ENCODE measurements at places on chromosomes 7 and 10.

DNA sequence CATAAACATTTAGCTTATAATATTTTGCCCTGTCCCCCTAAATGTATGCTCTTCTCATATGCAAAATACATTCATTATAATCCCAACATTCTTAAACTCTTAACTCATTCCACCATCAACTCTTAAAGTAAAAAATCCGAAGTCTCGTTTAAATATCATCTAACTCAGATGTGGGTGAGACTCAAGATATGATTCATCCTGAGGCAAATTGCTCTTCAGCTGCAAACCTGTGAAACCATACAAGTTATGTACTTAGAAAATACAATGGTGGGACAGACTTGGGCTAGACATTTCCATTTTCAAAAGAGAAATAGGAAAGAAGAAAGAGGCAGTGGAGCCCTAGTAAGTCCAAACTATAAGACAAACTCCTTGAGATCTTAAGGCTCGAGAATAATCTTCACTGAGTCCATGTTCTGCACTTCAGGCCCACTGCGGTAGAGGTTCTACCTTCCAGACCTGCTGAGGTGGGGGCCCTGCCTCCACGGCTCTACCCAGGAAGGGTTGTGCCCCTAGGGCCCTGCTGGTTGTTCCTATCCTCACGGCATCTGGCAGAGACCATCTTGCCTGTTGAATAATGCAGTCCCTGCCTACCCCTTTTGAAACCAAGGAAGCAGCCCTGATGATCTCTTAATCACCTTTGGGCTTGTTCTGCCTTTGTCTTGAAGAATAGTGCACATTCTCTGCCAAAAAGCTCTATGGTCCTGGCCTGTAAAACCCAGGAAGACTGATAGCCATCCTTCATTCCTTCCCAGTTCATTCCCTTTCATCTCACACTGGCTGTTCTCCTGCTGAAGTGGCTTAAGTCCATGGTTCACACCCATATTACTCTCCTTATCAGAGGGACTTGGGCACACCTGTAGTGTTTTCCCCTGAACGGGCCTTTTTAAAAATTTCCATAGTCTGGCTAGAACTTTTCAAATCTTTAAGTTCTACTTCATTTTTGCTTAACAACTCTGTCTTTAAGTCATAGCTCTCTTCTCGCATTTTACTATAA lies 37.3 kb downstream of the INPP5F start:
- peak; percentile 38 for DNase-seq

- DNase-seq = peak; percentile 98
Measured at GRCh38 chr7:151727579-151728285, 149.2 kb downstream of the PRKAG2 start.

DNA sequence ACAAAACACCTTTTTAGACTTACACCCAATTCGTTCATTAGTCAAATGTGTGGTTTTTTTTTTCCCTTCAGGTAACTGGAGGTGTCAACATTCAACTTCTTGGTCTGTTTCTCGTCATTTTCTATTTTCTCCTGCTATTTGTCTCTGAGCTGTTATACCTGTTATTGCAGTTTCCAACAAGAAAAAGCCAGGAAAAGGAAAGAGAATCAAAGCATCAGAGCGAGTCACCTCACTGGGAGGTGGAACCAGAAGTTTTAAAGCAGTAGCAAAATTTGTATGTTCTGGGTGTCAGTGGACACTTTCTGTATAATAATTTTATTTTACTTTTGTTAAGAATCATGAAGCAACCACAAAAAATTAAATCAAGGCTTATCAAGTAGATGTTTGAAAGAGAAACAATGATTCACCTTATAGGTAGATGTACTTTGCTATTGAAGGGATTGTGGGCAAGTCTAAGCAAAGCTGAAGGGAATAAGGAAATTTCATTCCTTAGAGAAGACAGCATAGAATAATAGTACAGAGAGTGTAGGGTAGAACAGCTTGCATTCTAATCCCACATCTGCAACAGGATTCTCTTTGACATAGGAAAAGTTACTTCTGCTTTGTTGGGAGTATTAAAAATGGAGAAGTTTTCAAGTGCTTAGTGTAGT lies 675.8 kb downstream of the PCDH15 start:
- DNase-seq = no peak

- DNase-seq = no peak
Measured at GRCh38 chr7:37674531-37674930, 9.0 kb upstream of the GPR141 start.

GRCh38 chr7:84546403-84546802 lies 351.8 kb upstream of the SEMA3A start:
- DNase-seq = no peak

GRCh38 chr7:155093596-155093995 lies 23.5 kb downstream of the HTR5A start:
- no peak for DNase-seq

GRCh38 chr7:27560706-27561235 lies 101.9 kb downstream of the HIBADH start:
- peak; percentile 96 for DNase-seq

- no peak for DNase-seq
Measured at GRCh38 chr10:44010873-44011602, 362.4 kb upstream of the ZNF32 start.

- peak; percentile 89 for DNase-seq
Measured at GRCh38 chr10:126059076-126059826, 162.9 kb downstream of the FANK1 start.

DNA sequence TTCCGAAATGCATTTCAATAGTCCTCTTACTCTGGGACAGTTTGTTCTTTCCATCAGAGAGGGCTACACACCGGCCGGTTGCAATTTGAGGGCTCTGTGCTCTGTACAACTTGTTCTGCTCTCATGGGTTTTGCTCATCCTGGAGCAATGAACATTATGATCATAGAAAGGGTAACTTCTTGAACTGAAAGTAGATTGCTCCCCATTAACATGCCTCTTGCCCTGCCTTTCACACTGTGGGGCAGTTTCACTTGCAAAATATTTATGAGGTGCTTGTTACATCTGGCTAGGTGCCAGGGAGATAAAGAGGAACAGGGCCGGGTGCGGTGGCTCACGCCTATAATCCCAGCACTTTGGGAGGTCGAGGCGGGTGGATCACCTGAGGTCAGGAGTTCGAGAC lies 97.3 kb upstream of the MPP7 start:
- DNase-seq = no peak

- no peak for DNase-seq
Measured at GRCh38 chr10:83935911-83936310, 203.4 kb upstream of the GHITM start.

Measured in HCEC 1CT (cell line).